H9 (cell line): ENCODE measurements at places on chromosomes 7 and 10. TPM values are rescaled to one million over a fixed set of nuclear protein-coding genes. Genes with fewer than 3 reads are reported as not detected.

Gene EEF1AKMT2
- 17.8 and 19.0 TPM in 2 replicates for total RNA-seq

Gene MAT1A
- total RNA-seq = 1.8 and 2.1 TPM in 2 replicates

Gene MALRD1
- 0.20 and 0.24 TPM in 2 replicates for total RNA-seq

Gene HK1
- 98.8 and 104 TPM in 2 replicates for total RNA-seq

Gene TMEM236
- total RNA-seq = not detected in 2 replicates
